ENCODE measurements at places on chromosomes 2 and 18.
A peak's percentile ranks its signal among the peaks of the same experiment; 100 is the strongest.

- DNase-seq = no peak
Observed at GRCh38 chr2:203718087-203718486, 11.6 kb downstream of the CD28 start.

GRCh38 chr18:55795101-55795669, 207.2 kb upstream of the TCF4 start:
- DNase-seq = no peak

- peak; percentile 52 for DNase-seq
Observed at GRCh38 chr2:105143467-105144151, 97.9 kb upstream of the GPR45 start.

DNA sequence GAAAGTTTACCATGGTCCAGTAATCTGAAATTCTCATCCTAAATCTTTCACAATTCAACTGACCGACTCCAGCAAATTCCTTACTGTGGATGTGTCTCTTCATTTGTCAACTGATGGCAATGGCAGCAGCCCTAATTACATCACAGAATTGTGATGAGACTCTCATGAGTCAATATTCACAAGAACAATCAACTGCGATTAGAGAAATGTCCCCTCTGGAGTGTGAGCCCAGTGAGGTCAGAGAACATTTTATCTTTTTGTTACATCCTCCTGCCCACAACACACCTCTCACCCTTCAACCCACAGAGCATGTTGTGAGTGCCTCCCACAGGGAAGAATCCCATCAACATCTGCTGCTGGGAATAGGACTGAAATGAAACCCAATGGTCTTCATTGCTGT, 73.6 kb downstream of the CD226 start:
- no peak for DNase-seq

DNA sequence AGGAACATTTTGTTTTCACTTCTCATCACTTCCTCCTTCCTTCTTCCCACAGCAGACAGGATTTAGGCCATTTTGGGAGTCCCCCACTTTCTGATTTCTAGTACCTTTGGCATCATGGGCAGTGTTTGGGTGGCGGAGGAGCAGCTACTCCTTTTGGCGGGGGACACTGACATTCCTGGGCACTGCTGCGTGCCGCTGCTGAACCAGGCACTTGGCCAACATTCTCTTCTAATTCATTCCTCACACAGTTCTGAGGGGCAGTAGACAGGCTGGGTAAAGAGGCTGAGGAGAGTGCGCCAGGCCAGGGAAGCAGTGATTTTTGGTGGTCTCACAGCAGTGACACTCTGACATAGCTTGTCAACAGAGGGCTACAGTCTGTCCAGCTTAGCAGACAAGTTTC, 270.2 kb downstream of the LOXHD1 start:
- DNase-seq = no peak

- no peak for DNase-seq
Observed at GRCh38 chr2:28423856-28424605, 31.4 kb downstream of the FOSL2 start.

GRCh38 chr2:196046123-196046917, 22.3 kb downstream of the DNAH7 start:
- no peak for DNase-seq

DNA sequence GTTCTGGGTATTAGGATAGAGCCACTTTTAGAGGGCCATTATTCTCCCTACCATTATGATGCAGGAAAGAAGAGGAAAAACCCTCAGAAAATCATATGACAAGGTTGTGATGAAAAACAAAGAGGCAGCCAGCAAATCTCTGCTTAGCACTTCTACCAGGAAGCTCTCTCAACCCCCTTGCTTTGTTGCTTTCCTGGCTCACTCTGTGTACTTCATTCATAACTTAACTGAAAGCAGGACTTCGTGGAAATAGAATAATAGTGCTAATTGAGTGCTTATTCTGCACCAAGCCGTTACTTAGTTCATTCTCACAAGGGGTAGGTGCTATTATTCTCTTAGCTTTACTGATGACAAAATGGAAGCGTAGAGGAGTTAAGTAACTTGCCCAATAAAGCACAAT, 354.1 kb downstream of the HRH4 start:
- DNase-seq = no peak

DNA sequence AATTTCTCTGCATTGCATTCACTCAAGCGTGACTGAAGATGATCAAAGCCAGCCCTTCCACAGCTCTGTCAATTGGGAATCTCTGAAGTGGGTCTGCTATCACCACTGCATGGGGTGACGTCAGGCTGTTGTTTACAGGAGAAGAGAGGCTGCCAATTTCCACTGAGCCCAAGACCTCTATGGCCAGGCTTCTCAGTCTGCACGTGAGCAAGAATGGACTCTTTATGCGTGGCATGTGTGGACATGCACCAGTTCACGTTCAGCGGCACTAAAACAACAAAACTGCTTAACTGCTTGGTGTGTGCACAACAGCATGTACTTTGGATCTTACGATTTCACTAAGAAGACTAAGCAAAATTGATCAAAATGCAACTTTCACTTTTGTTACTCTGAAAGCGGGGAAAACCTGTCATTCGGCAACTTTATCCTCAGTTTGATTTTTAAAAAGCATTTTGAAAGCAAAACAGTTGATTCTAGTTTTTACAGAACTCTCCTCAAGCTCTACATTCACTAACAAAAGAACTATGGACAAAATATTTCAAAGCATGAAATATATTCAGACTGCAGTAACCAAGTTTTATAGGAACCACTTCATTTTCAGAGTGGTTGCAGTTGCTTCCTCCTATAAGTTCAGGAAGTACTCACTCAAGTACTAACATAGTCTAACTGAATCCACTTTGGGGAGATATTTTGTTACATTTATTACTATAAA, 77.0 kb upstream of the SERTAD2 start:
- no peak for DNase-seq

DNA sequence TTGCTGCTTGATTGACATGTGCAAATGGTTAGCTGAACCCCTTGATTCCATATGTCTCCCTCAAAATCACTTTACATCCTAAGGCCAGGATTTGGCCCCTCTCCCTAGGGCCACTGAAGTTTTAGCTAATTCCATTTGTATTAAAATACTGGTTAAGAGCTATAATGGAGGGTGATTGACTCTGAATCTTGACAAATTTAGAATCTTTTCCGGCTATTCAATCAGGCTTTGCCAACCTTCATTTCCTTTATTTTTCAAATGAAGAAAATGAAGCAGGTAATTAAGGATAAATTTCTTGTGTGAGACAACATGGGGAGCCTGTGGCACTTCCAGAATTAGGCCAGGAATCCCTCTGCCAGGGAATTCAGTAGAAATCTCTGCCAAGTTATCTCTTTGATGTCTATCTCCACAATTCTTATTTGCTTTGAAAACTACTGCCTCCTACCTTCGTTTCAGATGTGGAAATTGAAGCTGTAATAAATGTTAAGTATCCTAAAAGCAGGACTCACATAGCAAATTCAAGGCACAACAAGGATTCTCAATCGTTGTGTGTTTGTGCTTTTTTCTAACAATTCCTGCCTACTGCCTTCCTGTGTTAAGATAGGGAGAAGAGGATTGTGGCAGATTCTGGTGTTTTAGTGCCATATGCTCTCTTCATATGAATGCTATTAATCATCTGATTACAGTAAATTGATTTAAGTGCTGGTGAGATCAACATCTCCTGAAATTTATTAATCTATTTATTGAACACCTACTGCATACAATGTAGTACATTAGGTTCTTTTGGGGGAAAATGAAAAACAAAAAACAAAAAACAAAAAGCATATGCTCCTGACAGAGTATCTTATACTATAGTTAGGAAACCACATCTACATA, 47.8 kb upstream of the MAP4K3 start:
- no peak for DNase-seq

DNA sequence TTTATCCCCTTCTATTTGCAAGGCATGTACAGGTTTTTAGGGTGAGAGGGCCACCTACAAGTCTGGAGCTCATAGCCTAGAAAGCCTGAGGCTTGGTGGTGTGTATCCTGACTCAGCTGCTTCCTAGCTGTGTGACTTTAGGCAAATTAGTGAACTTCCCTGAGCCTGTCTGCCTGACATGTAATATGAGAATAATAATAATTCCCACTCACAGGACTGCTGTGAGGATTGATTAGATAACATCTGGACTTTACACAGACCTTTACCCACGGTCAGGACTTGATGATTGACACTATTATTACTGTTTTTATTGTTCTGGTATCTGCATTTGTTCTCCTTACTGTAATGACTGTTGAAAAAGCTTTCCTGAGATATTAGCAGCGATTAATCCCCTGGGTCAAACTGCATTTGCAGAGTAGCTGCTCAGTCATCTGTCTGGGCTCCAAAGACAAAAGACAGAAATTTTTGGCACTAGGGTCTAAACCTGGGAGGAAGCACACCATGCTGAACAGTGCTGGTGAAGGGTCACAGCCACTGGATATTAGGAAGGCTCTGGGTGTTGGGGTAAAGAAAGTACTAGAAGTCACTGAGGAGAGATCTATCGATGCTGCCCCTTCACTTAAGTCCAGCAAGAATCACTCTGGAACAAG, 276.5 kb upstream of the FN1 start:
- no peak for DNase-seq

DNA sequence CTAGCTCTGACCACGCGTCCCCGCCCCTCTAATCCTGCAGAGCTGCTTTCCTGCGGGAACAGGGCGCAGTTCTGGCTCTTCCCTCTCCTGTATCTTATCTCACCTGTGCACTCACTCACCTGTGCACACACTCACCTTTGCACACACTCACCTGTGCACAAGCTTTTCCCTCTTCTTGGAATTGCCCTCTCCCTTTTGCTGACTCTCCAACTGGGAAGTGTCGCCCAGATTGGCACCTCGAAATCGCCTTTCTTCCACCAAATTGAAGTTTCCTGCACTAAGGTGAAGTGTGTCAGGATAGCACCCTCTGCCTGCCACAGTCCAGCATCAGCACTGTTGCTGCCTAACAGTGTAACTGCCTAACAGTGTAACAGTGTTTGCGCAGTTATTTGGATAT, 566 bp upstream of the CMPK2 start:
- no peak for DNase-seq

- no peak for DNase-seq
Observed at GRCh38 chr18:79332646-79333045, 63.1 kb upstream of the NFATC1 start.

DNA sequence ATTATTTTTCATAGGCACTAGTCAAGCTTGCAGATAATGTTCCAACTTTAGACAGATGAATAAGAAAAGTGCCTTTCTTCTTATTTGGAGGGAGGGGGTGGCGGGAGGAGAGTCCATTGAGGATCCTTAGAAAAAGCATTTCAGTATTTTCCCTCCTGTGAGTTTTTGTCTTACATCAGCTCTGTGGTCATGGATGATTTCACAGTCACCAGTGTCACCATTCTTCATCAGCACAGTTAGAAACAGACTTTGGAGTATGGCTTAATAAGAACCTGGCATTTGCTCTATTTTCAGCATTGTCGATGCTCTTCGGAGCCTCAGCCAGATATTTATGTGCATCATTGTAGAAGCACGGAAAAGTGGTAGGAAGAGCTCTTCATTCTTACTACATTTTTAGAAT, 70.1 kb downstream of the SLC39A10 start:
- no peak for DNase-seq

DNA sequence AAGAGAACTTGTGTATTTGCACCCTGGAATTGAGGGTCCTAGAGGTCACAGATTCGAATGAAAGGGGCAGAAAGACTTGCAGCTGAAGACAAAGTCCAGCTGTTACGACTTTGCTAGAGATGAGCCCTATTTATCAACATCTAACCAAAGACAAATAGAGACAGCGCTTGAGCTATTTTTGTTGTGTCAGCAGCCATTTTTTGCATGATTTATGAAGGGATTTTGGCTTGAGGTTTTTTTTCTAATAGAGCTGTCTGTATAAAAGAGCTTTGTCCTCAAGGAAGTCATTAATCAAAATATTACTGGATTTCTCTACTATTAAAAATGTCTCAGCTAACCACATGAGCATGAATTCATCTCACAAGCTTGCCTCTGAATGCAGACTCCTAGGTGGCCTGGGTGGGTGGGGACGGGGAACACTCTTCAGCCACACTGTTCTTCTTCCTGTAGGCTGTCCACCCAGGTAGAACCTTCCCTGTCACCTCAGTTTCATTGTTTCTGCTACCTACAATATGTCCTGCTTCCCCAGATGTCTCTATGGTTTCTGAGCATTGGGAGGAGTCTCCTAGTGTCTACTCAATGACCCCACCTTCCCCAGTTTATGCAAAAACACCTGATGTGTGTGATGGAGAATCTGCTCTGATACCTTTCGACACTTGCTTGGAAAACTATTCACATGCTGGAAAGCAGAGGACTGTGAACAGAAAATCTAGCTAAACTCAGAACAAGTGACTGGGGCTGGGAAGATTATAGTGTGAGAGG, 7.2 kb upstream of the CD226 start:
- DNase-seq = no peak

GRCh38 chr2:37621199-37621598, 50.2 kb downstream of the CDC42EP3 start:
- DNase-seq = no peak

DNA sequence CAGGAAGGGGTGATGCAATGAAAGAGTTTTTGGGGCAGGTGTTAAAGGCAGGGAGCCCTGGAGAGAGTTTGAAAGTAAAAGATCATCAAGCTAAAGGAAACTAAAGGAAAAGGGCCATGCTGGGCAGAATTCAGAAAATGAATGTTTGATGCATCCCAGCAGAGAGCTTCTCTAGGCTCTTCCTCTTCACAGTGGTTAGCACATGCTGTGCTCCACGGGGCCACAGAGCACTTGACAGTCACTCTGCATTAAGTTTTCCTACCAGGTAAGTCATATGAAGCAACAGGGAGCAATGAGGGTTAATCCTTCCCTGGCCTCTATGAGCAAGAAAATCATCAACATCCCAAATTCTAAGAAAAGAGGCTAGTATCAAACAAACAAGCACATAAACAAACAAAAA, 895.2 kb downstream of the TRIB2 start:
- no peak for DNase-seq

DNA sequence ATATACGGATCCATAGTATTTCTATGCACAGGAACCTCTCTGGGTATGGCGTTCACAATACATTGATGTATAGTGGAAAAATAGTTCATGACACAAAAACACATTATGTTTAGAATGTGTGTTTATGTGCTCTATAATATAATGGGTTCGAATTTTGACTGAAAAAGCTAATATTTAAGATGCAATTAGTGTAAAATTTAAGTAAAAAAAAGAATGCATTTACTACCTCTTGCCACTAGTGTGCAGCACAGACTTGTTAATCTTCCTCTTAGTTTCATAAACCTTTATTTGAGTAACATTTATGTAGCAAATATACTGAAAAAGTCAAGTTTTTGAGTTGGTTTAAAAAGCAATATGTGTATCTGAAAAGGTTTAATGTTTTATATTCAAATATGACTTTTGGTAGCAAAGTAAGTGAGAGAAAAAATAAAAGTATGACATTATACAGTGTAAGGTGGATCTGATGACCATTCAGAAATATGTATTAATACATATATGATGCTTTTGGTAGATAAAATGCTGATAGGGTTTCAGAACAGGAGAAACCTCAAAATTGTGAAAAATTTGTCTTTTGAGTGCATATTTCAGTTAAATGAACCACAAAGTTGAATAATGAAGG, 49.4 kb downstream of the CCDC102B start:
- no peak for DNase-seq

- DNase-seq = no peak
Observed at GRCh38 chr2:240622531-240623235, 2.6 kb upstream of the GPR35 start.

- DNase-seq = no peak
Observed at GRCh38 chr2:110875384-110875725, 143.0 kb downstream of the ACOXL start.

GRCh38 chr2:108271691-108272253, 16.9 kb upstream of the SULT1C2 start:
- peak; percentile 84 for DNase-seq

All from HTR-8/SVneo (cell line).